ENCODE measurements at places on chromosomes 4 and X. TPM values are rescaled to one million over a fixed set of nuclear protein-coding genes. Genes with fewer than 3 reads are reported as not detected.

DNA sequence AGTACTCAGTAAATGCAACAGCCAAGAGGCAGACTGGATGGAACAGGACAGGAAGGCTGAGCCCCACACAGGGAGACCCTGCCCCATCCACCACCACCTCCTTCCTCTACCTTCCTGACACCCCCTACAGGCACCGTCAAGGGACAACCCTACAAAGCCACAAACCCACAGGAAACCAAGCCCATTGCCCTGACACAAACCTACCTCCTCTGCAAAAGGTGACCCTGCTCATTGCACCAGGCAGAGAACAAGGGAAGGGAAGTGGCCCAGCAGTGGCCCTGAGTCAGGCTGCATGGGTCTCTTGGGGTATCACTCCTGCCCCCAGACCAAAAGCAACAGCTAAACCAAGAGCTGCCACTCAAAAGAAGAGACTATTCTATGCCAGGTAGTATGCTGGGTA, 21.0 kb downstream of the JAKMIP1 start:
- DNase-seq: no peak

Gene SPIN2A
- 1.8 TPM for total RNA-seq

DNA sequence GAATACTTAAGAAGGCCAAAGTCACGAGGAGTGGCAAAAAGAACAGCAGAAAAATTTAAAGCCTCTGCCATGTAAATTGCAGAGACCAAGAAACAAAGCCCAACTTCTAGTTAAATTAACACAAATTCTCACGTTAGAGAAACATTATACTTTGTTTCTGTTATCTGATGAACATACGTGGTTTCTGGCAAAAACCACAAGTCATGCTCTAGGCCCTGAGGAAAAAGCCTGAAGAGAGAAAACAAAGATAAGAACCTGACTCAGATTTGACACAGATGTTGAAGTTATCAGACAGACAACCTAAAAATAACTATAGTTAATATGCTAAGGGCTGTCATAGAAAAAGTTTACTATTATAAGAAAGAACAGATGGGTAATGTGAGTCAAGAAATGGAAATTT, 149.1 kb upstream of the PCDH10 start:
- no peak for DNase-seq

- DNase-seq: no peak
Measured at GRCh38 chr4:116577321-116577720, 508.1 kb downstream of the TRAM1L1 start.
